HCEC 1CT (cell line): ENCODE measurements at places on chromosomes 12 and 14.

- peak; percentile 34 for DNase-seq
These were observed 84.3 kb downstream of the ETNK1 start for GRCh38 chr12:22709292-22709691.

DNA sequence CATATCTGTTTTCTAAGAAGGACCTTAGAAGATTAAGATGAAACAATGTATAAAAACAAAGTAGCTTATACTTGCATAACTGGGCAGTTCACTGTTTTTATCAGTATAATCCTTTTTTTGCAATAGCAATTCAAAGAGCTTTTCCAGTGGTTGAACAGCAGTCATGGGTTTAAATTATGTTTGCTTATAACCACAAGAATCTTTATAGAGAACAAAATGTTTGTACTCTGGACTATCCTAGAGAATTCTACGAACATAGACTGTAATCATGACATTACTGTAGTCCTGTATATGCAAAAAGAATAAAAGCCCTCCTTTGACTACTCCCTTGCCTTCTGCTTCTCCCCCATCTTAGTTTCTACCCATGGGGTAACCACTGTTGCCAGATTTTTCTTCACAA lies 5.7 kb downstream of the FAM177A1 start:
- DNase-seq: no peak

- DNase-seq: no peak
These were observed 23.4 kb downstream of the CGRRF1 start for GRCh38 chr14:54533100-54533499.

DNA sequence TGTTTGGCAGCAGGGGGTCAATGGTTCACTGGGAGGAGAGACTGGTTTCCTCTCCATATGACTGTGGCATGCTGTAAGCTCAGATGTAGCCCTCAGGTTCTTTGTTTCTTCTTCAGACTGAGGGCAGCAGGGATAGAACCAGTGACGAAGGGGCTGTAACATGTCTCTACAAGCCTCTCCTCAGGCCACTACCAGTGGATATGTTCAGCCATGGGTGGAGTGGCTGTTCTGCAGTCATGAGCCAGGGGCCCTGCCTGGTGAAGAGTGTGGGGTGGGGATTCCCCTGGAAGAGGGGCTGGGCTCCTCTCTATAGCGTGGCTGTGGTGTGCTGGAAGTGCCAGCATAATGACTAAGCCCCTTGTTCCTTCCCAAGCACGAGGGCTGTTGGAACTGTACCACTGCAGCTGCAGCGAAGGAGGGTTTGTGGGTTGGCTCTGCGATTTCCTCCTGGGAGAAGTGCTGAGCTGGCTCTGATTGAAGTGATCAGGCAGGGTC lies 55.8 kb downstream of the CMAS start:
- DNase-seq: peak; percentile 54

- DNase-seq: no peak
These were observed 1.8 kb upstream of the ZNF839 start for GRCh38 chr14:102317564-102318248.

DNA sequence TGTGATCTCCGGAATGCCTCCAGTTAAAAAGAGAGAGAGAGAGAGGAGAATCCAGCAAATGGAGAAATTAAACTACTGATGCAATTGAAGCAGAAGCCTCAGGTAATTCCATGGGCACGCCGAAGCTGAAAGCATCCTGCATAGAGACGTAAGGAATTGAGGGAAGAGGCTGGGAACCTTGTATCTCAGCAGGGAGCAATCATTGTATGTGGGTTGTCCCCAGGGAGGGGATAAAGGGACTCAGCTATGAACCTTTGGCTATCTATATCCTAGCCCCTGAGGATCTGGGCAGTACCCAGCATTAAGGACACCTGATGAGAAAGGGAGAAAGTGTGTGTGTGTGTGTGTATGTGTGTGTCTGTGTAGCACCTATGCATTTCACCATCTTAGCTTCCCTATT lies 95.8 kb upstream of the ATXN7L3B start:
- no peak for DNase-seq

GRCh38 chr14:20618271-20618749 lies 23.2 kb downstream of the OR6S1 start:
- DNase-seq: no peak

DNA sequence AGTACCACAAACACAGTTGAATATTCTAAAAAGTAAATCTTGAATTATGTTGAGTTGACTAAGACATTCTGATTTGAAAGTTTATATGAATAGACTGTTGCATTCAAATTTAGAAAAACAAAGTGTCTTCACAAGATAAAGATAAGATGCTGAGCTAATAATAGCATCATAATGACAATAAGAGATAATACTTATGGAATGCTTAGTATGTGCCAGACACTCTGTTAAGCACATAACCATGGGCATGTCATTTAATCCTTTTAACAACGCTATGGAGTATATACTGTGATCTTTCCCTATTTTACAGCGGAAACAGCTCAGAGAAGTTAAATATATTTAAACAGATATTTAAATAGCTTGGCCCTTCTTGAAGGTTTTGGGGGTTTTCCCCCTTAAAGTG lies 163.4 kb downstream of the SRGAP1 start:
- DNase-seq: peak; percentile 40

- peak; percentile 19 for DNase-seq
These were observed 110.2 kb downstream of the RASSF9 start for GRCh38 chr12:85725991-85726390.

GRCh38 chr14:92439537-92440344 lies 73.8 kb upstream of the RIN3 start:
- DNase-seq: no peak

DNA sequence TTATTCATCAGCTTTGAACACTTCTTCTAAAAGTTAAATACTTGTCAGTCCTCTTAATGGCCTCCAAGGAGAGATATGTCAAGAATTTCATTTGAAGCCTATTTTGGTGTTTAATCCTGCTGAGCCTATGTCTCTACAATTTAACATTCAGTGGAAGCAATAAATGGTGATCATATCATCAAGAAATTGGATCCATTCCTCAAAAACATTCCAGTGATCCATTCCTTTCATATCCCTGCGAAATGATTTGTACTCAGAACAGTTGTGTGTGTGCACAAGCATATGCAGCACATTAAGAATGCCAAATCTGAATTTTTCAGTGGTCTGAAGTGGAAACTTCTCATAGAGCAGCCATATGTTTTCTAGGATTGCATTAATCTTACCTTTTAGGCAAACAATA lies 373.7 kb upstream of the SYT1 start:
- no peak for DNase-seq

DNA sequence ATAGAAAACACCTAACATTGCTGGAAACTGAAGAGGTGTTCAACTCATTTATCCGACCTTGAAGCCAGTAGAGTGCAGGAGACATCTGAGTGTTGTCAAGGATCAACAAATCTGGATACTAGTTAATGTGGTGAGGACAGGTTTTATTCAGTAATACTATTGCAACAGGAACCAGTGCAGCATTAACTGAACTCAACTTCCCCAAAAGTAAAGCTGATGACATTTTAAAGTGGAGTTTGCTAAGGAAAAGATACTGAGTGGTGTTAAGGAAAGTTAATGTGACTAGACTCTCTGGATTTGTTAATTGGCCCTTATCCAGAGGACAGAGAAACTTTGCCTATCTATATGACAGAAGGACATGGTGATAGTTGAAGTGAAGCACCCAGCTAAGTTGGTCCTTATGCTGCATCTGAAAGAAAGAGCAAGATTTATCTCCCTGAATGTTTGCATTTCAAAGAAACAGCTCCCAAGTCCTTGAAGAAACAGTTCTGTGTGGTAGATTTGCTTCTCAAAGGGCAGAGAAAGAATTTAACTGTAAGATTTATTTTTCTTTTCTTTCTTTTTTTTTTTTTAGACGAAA lies 1.2 kb upstream of the CLEC7A start:
- DNase-seq: no peak

DNA sequence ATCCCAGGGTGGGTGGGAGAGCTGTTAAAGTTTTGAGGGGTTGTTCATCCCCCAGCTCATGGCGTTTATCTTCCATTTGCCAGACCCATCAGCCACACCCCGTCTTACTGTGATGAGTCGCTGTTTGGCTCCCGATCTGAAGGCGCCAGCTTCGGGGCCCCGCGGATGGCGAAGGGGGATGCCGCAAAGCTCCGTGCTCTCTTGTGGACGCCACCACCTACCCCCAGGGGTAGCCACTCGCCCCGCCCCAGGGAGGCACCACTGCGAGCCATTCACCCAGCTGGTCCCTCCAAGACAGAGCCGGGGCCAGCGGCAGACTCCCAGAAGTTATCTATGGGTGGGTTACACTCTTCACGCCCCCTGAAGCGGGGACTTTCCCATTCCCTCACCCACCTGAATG lies 5.7 kb downstream of the RITA1 start:
- no peak for DNase-seq

DNA sequence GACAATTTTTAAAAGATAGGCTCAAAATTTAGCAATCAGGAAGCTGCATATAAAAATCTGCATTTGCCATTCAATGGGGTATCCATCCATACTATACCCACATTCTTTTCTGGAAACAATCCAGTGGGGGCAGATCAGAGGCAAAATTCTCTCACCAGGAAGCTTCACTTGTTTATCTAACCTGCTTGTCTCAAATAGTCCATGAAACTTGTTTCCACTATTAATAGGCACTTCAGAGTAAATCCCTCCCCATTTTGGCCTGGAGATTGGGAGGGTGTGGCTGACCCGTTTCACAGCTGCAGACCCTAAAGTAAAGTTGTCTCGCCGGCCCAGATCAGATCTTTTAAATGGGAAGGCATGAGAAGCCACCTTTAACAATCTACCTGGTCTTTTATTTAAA lies 139.4 kb upstream of the CPNE8 start:
- no peak for DNase-seq

GRCh38 chr14:100772607-100773165 lies 46.0 kb downstream of the DLK1 start:
- no peak for DNase-seq

- no peak for DNase-seq
These were observed 7.3 kb upstream of the DUSP6 start for GRCh38 chr12:89359615-89360014.

DNA sequence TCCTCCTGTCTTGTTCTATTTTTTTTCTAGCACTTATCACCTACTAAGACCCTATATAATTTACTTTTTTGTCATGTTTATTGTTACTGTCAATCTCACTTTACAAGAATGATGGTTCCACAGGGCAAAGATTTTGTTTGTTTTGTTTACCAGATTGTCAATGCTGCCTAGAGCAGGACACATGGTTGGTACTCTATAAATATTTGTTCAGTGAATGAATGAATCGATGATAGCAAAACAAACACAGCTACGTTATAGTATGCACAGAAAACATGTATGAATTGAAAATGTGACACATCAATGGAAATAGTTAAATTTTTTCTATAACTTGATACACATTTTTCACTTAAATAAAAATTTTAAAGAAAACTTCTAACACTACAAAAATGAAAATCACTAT lies 67.1 kb upstream of the KRR1 start:
- no peak for DNase-seq

GRCh38 chr12:52612431-52613383 lies 5.7 kb downstream of the KRT73 start:
- no peak for DNase-seq
